ENCODE measurements at places on chromosomes 3 and 15.

- no peak for DNase-seq
Observed at GRCh38 chr3:123400169-123400568, 48.7 kb downstream of the ADCY5 start.

- no peak for DNase-seq
Observed at GRCh38 chr15:99902248-99902928, 169.2 kb upstream of the LYSMD4 start.

- DNase-seq, result no peak
Observed at GRCh38 chr3:123409443-123410148, 39.3 kb downstream of the ADCY5 start.

DNA sequence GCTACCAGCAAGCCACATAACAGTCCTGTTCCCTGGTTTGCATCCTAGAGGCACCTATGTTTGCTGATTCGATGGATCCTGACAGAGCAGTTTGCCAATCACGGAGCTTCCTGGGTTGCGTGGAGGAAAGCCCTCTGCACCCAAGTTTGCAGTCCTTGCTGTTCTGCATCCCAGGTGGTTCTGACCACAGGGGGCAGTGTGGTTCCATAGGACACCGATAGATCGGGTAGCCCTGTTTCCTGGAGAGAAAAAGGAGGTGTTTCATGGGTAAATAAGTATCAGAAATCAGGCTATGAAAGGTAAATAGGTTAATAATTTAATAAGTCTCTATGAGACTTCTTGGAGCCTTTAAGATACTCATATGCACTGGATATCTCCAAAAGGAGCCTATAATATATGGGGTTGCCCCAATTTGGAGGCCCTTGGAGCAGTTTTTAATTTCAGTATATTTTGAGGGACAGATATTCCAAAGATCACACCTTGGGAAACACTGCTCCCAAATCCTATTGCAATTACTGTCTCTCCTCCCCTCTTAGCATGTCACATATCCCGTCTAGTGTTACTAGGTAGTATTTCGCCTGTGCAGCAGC is 194.6 kb upstream of the TPM1 start:
- peak; percentile 34 for DNase-seq

DNA sequence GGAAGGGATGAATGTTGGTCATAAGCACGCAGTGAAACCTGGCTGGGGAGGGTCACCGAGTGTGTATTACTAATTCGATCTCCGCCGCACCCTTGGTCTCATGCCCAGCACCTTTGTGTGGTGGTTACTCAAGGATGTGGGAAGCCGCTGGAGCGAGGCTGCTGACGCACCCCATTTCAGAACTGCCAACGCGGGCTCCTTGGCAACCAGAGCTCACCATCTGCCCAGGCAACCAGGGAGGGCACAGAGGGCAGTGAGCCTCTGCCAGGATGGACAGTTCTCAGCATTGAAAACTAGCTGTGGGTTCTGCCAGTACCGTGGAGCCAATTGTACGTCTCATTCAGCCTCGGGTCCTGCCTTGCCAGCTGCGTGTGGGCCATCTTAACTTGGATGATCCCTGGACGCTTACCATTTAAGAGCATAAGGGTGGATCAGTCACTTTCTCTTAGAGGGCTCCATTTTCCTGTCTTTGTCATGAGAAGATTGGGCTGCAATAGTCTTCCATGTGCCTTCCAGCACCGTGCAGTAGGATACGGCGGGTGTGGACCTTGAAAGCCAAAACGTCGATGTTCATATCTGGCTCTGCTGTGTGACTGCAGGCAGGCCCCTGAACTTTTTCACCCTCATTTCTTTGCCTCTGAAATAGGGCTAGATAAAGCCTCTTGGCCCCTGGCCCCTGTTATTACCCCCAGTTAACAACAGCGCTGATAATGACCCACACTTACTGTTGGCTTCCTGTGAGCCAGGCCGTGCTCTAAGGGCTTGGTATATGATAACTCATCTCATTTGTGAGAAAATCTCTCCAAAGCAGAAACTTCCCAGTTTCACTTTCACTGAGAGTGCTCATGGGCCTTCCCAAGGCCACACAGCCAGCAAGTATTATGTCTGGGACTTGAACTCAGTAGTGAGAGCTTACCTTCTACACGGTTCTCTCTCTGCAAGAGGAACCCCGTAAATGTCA is 238.8 kb downstream of the OPA1 start:
- DNase-seq, result no peak

DNA sequence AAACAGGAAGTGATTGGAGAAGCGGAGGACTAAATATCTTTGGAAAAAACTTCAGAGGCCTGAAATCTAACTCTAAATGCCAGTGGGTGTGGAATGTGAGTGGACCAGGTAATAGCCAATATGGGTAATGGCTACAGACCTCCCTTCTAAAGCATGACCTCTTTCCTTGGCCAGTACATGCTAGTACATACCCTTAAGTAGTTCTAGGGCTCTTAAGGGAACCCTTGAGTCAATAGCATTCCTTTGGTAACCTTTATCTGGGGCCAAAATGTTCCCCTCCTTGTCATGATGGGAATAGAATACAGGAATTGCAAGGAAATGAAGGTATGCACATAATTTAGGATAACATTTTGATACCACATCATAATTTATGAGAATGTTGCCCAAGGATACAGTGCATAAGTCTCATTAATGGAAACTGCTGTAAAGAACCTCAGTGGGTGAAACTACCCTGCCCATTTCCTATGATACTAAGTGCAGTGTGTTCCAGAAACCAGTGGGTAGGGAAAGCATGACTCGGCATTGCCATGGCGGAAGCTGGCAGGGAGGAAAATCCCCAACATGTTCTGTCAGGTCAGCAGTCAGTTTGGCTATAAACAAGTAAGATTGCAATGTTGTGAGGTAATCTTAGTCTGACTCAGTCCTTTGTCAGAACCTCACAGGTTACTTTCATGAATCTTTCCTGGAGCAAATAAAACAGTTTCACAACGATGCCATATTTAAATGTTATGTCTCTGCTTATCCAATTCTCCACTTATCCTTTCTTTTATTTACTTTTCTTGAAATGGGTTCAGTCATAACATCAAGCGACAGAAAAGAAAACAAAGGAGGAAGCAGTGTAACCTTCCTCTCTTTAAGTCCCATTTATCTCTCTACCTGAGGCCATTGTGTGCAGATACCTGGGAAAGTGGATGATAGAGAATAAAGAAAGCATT is 23.5 kb upstream of the RAP2B start:
- DNase-seq, result peak; percentile 15

DNA sequence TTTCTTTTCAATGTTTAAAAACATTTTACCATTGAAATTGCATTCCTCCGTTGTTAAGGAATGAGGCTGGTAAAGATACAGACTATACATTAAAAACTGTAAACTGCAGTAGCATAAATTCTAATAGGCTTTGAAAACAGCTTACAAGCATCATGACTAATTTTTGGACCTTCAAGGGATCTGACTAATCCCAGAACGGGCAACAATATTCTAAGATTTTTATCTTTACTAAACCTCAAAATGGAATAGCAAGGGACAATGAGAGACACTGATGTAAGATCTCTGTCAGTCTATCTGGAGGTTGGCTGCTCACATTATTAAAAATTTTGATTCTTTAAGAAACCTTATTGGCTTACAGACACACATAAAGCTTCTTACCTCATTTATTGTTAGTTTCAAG is 74.7 kb downstream of the BTD start:
- DNase-seq, result no peak

GRCh38 chr3:136730595-136731273 is 21.4 kb downstream of the STAG1 start:
- no peak for DNase-seq

DNA sequence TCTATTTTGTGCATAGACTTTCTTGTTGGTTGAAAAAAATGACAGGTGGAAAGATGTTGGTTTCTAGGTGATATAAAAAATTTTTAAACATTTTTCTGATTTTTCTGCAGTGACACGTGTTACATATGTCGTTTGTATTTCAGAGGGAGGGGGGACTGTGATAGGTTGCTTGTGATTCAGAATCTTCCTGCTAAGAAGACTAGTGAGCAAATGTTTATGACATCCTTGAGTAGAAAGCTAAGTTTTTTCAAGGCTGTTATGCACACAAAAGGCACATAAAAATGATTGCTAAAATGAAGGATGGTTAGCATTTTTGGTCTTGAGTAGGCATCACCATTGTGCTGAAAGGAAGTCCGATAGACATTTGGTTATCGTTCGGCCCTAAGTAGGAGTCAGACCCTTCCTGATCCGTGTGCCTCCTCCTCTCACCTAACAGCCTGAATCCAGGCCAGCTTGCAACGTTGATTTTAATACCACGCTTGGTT is 1.5 kb downstream of the ZNF639 start:
- peak; percentile 29 for DNase-seq

DNA sequence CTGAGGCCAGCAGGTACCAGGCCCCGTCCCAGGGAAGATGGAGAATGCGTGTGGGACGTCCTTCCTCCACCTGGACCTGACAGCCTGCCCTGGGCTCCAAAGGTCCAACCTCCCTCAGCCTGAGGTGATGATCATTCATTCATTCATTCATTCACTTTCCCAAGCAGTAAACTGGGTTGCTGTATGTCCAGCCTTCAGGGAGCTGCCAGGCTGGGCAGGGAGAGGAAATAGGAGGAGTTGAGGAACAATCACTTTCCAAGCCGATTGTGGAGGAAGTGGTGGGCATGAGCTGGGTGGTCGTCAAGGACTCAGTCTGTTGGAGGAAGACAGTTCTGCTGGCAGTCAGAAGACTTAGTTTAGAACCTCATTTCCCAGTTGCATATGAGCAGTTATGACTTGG is 10.2 kb upstream of the CCDC33 start:
- DNase-seq, result no peak

GRCh38 chr3:140233702-140234101 is 298.7 kb downstream of the CLSTN2 start:
- DNase-seq, result no peak

Data from CD4-positive, alpha-beta T cell treated with Interleukin-12 subunit alpha and Interleukin-12 subunit beta, for 1 hour (primary cell).